BJ (cell line): ENCODE measurements at places on chromosomes 4 and X. TPM values are rescaled to one million over a fixed set of nuclear protein-coding genes. Genes with fewer than 3 reads are reported as not detected.

DNA sequence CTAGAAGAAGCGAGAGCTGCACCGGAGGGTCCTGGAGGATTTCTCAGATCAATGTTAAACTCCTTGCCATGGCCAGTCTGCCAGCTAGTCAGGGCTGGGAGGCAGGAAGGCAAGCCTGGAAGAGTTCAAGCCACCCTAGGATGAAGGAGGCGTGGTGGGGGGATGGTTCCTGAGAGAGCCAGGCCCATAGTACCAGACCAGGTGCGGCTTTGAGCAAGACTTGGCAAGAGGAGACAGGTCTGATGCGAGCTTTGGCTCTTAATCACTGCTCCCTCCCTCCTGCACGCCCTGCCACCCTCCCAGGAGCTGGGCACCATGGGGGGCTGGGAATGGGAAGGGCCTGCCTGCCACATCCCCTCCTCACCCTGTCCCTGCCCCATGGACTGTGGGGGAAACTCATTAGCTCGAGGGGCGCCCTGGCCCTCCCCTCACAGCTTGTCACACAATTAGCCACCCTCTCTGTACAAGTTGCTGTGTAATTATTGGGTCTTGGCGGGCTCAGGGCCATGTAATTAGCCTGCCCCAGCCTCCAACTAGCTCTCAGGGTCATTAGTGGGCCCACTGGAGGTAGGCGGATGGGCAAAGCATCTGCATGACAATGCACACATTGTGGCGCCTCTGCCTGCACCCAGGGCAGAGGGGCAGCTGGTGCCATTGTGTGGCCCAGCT lies 50.3 kb downstream of the EFNB1 start:
- no peak for DNase-seq

DNA sequence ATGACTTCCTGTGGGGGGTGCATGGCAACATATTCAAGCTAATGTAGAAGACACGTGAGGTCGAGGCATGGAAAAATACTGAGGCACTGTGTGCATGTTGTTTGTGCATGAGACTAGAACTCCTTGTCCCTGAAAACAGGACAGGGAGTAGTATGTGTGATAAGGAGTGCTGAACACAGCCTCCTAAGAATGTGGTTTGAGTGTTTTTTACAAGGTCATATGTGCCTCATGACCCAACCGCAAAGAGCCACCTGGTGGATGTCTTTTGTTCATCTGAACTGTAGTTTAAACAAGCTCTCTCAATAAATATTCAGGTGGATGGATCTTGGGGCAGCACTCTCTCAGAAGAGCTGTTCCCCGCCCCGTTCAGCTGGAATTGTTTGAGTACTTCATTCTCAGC lies 226.6 kb downstream of the NLGN4X start:
- DNase-seq = no peak

DNA sequence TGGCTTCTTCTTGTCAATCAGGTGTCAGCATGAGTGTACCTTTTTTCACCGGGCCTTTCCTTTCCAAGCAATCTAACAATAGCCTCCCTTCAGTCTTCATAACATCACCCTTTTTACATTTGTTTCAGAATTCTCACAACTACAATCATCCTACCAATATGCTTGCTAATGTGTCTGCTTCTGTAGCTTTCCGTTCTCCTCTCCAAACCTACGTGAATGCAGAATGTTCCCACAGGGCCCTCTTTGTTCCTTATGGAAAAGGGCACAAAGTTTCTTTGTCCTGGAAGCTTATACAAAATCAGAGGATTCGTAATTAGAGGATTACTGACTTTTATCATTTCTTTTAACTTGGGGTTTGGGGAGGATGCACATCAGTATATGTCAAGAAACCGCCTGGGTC lies 461.8 kb downstream of the CENPC start:
- no peak for DNase-seq

Gene STX18
- 28.9 and 35.6 TPM in 2 replicates for polyA plus RNA-seq

GRCh38 chr4:146095091-146095690 lies 80.3 kb upstream of the LSM6 start:
- DNase-seq = no peak

Gene SHROOM3
- 25.1 and 46.1 TPM in 2 replicates for polyA plus RNA-seq

Gene CFAP47
- not detected in 2 replicates for polyA plus RNA-seq

- no peak for DNase-seq
Observed at GRCh38 chrX:19863857-19864223, 23.6 kb downstream of the SH3KBP1 start.

Gene FHL1
- 1,198 and 1,251 TPM in 2 replicates for polyA plus RNA-seq

Gene HPGDS
- polyA plus RNA-seq = not detected in 2 replicates

DNA sequence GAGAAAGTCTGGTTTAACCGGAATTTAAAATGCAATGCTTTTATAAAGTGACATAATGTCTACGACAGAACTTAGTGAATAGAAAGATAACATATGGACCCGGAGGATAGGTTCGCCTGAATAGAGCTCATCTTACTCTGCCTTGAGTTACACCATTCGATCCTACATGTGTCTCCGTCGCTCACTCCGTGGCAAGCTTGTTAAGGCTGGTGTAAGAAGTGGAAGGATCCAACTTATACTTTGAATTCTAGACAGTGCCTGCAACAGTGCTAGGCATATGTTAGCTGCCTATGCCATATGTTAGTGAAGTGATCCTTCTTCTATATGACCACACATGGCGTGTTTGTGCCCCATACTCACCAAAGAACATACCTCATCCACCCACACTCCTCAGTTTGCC lies 50.9 kb downstream of the SEL1L3 start:
- no peak for DNase-seq

Gene TSPAN7
- polyA plus RNA-seq = not detected in 2 replicates

GRCh38 chrX:1323315-1323714 lies 13.3 kb upstream of the IL3RA start:
- no peak for DNase-seq

DNA sequence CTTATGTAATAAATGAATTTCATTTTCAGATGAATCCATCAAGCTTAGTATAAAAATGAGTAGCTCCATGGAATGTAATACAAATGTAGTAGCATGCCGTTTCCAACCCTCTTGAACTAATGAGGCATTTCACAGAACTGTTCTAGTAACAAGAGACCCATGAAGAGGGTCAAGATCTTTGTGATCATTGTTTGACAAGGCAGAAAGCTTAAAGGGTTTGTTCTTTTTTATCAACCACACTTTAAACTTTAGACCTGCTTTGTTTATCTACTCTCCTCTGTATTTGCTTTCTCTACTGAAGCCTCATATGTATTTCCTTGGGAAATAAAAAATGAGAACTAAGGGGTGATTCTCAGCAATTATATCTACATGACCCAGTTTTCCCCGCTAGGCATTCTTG lies 513.9 kb downstream of the ARAP2 start:
- DNase-seq = no peak

- DNase-seq = no peak
Observed at GRCh38 chrX:43166874-43167273, 388.9 kb upstream of the PPP1R2C start.

DNA sequence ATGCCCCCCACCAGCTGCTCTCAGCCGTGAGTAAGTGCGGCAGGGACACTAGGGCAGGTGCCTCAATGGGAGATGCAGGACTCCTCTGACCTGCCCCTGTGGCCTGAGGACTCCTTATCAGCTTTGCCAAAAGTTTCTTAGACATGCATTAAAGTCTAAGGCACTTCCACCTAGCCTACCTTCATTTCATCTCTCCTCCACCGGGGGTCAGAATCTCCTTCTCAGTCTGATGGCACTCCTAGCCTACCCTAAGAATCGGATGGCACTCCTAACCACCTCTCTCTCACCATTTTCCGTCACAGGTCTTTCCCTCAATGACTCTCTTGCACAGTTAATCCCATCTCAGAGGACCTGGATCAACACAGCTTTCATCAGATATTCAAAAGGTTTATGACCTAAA lies 85.9 kb downstream of the OTC start:
- DNase-seq = no peak

Gene NDNF
- 0.11 and 0.18 TPM in 2 replicates for polyA plus RNA-seq

- no peak for DNase-seq
Observed at GRCh38 chr4:11287055-11287454, 141.6 kb downstream of the HS3ST1 start.

- DNase-seq = no peak
Observed at GRCh38 chrX:47373198-47373597, 2.8 kb downstream of the ZNF157 start.

DNA sequence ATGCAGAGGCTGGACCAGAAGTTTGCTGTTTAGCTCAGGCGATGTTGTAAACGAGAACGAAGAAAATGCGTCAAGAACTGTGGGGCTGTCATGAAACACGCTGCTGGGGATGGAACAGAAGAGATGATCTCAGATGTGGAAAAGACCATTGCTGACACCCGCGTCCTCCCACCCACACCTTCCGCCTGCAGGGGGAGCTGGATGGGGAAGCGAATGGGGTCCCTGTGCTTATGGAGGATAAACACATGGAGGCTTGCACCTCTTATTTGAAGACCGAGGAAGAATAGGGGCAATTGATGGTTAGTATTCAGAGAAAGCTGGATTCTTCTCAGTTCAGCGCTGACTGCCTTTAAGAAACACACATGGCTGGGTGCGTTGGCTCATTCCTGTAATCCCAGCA lies 63.9 kb downstream of the GPR143 start:
- DNase-seq = no peak

DNA sequence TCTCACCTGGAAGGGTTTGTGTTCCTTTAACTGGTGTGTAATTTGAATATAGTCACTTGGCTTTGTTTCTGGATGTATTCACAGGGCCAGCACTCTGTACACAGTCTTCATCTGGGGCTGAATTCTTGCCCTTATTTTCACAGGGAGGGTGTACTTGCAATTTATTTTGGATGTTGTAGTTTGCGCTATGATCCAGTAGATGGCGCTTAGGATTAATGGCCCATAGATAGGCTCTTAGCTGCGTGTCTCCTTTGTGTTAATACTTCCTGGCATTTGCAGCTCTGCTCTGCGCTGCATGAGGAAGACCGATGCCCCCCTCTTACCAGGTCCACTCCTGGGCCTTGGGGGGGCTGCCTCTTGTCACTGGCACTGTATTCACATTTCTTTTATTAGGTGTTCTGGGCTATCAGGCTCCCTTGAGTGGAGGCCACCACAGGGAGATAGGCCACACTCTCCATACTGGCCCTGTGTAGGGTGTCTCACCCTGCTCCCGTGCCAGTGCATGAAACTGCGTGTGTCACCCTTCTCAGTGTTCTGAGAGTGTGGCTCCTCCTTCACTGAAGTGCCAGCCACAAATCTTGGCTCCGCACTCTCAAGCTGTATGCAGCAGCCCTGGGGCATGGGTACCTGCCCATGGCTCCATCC lies 562.2 kb downstream of the ZIC3 start:
- no peak for DNase-seq

- no peak for DNase-seq
Observed at GRCh38 chr4:95547715-95548471, 880 bp downstream of the UNC5C start.

DNA sequence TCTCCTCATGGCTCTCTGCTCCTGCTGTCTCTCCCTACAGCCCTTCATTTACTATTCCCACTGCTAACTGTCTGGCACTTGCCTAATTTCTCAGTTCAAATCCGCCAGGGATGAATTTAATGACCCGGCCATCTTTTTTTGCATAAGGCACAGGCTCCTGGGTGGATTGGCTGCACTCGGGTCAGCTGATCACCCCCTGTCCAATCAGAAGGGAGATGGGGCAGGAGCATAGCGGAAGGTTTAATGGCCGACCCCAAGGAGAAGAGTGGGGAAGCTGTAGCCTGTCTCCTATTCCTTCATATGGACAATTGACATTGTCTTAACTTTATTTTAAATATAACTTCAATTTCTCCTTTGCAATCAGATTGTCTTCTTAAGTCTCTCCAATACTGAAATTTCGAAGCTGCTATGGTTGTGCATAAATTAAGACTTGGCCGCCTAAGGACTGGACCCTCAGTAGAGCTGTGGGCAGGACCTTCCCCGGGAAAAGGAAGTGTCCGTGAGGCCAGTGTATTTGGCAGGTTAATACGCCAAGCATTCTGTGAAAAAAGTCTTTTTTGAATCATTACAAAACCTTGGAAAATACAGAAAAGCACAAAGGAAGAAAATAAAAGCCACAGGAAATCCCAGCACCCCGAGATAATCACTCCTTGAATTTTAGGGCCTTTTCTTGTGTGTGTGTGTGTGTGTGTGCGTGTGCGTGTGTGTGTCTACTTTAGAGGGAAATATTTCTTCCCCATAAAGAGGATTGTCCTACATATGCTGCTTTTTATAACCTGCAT lies 55.5 kb downstream of the SMIM20 start:
- no peak for DNase-seq

DNA sequence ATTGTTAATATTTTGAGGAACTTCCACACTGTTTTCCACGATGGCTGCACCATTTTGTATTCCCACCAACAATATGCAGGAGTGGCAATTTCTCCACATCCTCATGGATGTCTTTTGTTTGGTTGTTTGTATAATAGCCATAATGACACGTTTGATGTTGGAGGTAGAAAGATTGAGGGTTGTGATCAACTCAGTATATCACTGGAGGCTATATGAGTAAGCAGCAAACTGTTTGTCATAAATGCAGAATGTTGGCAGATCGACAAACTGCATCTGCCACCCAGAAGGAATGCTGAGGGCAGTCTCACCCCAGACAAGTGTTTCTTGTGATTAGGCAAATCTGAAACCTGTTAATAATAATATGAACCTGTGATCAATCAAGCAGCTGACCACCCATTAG lies 243.9 kb upstream of the WDFY3 start:
- DNase-seq = no peak

GRCh38 chr4:37757761-37758160 lies 68.7 kb upstream of the PGM2 start:
- no peak for DNase-seq

GRCh38 chrX:119502727-119503483 lies 34.7 kb downstream of the SLC25A5 start:
- no peak for DNase-seq

GRCh38 chr4:41748571-41749475 lies at the start of gene PHOX2B:
TSS of gene PHOX2B (minus strand) at chr4:41748725. CDS start at chr4:41748610, 115 bp downstream.
- DNase-seq = no peak

- no peak for DNase-seq
Observed at GRCh38 chr4:123284168-123284567, 112.4 kb upstream of the SPRY1 start.
